PC-3 (cell line): ENCODE measurements at places on chromosomes 7 and 10. TPM values are rescaled to one million over a fixed set of nuclear protein-coding genes. Genes with fewer than 3 reads are reported as not detected.
A peak's percentile ranks its signal among the peaks of the same experiment; 100 is the strongest.

GRCh38 chr7:80885757-80886156, 33.1 kb downstream of the SEMA3C start:
- DNase-seq, result no peak
- H3K4me1 ChIP-seq, result peaks cover 25% of the 10 kb centered on the region
- H3K27ac ChIP-seq, result no peak overlapping the region
- H3K4me3 ChIP-seq, result no peak overlapping the region
- H3K36me3 ChIP-seq, result no peaks in the 10 kb centered on the region
- H3K27me3 ChIP-seq, result no peaks in the 10 kb centered on the region

DNA sequence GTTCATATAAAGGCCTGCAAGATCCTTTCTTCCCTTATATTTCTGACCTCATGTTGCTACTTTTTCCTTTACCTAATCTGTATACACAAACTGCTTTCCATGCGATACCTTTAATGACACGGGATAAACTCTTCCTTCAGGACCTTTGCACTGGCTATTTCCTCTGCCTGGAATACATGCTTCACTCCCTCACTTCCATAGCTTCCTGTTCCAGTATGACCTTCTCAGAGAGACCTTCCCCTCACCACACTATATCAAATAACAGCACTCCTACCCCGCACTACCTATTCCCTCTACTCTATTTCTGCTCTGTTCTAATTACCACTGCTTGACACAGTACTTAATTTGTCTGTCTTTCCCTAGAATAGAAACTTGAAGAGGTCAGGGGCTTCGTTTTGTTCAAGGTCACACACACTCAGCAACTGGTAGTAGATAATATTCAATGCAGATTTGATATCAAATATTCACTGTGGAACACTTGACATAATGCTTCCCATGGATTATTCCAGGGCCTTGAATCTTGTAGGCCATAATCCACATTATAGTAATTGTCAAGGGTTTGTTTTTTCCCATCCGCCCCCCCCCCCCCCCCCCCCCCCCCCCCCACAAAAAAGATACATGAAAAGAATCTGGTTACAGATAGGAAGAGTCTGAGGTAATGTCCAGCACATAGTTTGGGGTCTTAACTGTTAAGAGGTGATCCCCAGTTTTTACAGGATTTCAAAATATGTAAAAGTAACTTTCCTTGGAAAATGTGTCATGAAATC, 11.1 kb downstream of the SYPL1 start:
- H3K36me3 ChIP-seq, result peaks cover 18% of the 10 kb centered on the region; the same call in 1 of the 2 replicates
- DNase-seq, result no peak
- no peaks in the 10 kb centered on the region for H3K27me3 ChIP-seq
- no peak overlapping the region for H3K27ac ChIP-seq
- H3K4me3 ChIP-seq, result no peak overlapping the region

Gene LRRC17
- 0.11 TPM in 1 of 2 replicates, not detected in the other for total RNA-seq

Gene SKIDA1
- total RNA-seq, result 0.17 and 0.26 TPM in 2 replicates

Gene BMS1
- total RNA-seq, result 36.6 and 41.9 TPM in 2 replicates

DNA sequence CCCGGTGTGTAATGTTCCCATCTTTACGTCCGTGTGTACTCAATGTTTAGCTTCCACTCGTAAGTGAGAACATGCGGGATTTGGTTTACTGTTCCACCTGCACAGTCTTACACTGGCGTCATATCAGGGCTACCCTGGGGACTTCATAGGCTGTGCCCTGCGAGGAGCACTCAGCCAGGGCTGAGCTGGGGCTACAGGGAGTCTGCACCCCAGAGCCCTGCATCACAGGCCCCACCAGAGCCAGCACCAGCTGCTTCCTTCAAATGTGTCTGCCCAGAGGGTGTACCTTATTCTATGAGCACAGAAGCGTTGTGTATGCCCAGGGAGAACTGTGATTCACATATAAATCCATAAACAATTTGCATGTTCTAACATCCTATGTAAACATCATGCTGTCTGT, 277.1 kb downstream of the TCERG1L start:
- no peaks in the 10 kb centered on the region for H3K27me3 ChIP-seq
- no peaks in the 10 kb centered on the region for H3K36me3 ChIP-seq
- H3K27ac ChIP-seq, result no peak overlapping the region

Gene JAZF1
- 2.2 and 2.3 TPM in 2 replicates for total RNA-seq

DNA sequence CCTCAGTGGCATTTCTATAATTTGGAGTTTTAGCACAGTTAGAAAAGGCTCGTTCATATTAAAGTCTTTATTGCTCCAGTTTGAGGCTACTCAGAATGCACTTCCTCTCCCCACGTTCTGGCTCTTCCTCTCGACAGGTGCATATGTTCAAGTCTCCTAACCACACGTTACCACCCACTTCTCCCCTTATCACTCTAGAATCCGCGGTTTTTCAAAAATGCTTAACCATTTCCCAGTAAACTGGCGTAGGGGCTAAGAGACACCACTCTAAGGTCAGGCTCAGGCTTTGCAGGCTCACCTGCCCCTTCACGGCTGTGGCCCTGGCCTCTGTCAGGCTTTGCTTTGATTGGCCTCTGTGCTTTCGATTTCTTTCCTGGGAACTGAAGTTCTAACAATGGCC, 383.6 kb downstream of the GLRX3 start:
- no peak overlapping the region for H3K4me3 ChIP-seq
- H3K27me3 ChIP-seq, result no peaks in the 10 kb centered on the region
- H3K36me3 ChIP-seq, result no peaks in the 10 kb centered on the region
- no peak overlapping the region for H3K27ac ChIP-seq
- no peak for DNase-seq

- no peaks in the 10 kb centered on the region for H3K36me3 ChIP-seq
- peaks cover 8% of the 10 kb centered on the region for H3K4me1 ChIP-seq
- H3K27ac ChIP-seq, result no peak overlapping the region
- no peaks in the 10 kb centered on the region for H3K27me3 ChIP-seq
- H3K4me3 ChIP-seq, result no peak overlapping the region
- no peak for DNase-seq
Observed at GRCh38 chr10:51079331-51079730, 5.0 kb downstream of the PRKG1 start.

- H3K27me3 ChIP-seq, result no peaks in the 10 kb centered on the region
- peak within 1 kb of the TSS; percentile 87 for H3K4me3 ChIP-seq
- H3K27ac ChIP-seq, result peak within 1 kb of the TSS; percentile 57
- H3K36me3 ChIP-seq, result no peaks in the 10 kb centered on the region
Observed at GRCh38 chr10:88879534-88880281, at the start of gene STAMBPL1. STAMBPL1 (plus strand) TSS chr10:88880245; CDS start chr10:88901709, 21,464 bp downstream.

DNA sequence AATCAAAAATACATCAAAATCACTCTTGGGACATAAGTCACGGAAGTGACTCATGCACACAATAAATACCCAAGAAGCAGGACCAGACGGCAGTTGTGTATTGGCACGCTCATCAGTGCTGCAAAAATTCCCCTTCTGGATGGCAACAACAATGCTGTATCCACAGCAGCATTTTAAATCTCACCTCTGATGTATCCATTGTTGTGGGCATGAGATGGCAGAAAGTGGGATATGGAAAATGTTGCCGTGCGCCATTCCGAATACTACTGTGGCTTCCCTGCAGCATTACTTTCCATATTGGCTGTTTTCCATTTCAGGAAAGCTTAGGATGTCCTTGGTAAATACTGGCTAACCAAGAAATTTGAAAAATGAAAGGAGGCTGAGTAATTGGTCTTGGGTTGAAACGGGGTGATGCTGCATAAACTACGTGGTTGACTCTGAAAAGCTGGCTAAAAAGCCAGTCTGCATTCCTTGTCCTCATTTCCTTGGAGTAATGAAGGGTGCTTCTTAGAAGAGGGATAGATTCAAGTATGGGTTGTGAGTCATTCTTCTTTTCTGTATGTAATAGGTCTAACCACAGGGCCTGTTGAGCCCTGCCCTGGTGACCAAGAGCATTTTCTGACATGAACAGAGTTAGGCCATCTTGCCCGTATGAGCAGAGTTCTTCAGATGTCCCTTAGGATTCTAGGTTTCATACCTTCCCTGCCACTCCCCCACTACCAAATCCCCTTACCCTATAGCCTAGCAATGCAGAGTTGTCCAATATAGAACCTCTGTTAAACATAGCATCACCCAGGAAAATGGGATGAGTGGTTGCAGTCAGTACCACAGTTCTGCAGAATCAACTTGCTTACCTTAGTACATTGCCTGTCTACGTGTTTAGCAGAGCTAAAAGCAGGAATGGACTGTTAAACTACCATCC, 36.3 kb upstream of the TOMM7 start:
- DNase-seq, result peak; percentile 85
- H3K4me1 ChIP-seq, result peaks cover 47% of the 10 kb centered on the region
- H3K27me3 ChIP-seq, result no peaks in the 10 kb centered on the region
- H3K36me3 ChIP-seq, result peaks cover 25% of the 10 kb centered on the region
- H3K4me3 ChIP-seq, result peak overlapping the region; percentile 30; the same call in 1 of the 2 replicates

DNA sequence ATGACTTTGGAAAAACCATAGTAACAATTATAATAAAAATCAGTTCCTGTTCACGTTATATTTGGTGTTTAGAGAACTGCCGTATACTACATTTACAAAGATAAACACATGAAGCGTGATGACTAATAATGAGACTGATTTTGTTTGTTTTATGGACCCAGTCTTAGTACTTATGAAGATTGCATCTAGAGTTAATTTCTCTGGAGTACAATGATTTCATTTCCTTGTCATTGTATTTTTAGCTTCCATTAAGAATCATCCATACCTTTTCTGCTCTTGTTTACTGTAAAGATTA, 2.9 kb downstream of the RBM20 start:
- H3K36me3 ChIP-seq, result no peaks in the 10 kb centered on the region
- DNase-seq, result peak; percentile 60
- H3K27ac ChIP-seq, result no peak overlapping the region

- no peaks in the 10 kb centered on the region for H3K4me1 ChIP-seq
- no peak overlapping the region for H3K27ac ChIP-seq
- H3K27me3 ChIP-seq, result no peaks in the 10 kb centered on the region
- DNase-seq, result no peak
Observed at GRCh38 chr7:108818742-108819141, 249.1 kb downstream of the DNAJB9 start.

Gene MACC1
- total RNA-seq, result 7.9 and 12.0 TPM in 2 replicates

- no peak overlapping the region for H3K4me3 ChIP-seq
- H3K4me1 ChIP-seq, result no peaks in the 10 kb centered on the region
- H3K27ac ChIP-seq, result no peak overlapping the region
Observed at GRCh38 chr10:62317257-62317656, 48.6 kb upstream of the RTKN2 start.

- H3K4me1 ChIP-seq, result no peaks in the 10 kb centered on the region
- no peak for DNase-seq
- no peak overlapping the region for H3K27ac ChIP-seq
- no peak overlapping the region for H3K4me3 ChIP-seq
- H3K27me3 ChIP-seq, result peaks cover 48% of the 10 kb centered on the region
- no peaks in the 10 kb centered on the region for H3K36me3 ChIP-seq
Observed at GRCh38 chr7:21149809-21150208, 278.1 kb upstream of the SP4 start.

- H3K4me1 ChIP-seq, result no peaks in the 10 kb centered on the region
- H3K27me3 ChIP-seq, result no peaks in the 10 kb centered on the region
- DNase-seq, result no peak
- H3K27ac ChIP-seq, result no peak overlapping the region
- no peaks in the 10 kb centered on the region for H3K36me3 ChIP-seq
- no peak overlapping the region for H3K4me3 ChIP-seq
Observed at GRCh38 chr10:128498378-128498730, 372.1 kb upstream of the MKI67 start.

DNA sequence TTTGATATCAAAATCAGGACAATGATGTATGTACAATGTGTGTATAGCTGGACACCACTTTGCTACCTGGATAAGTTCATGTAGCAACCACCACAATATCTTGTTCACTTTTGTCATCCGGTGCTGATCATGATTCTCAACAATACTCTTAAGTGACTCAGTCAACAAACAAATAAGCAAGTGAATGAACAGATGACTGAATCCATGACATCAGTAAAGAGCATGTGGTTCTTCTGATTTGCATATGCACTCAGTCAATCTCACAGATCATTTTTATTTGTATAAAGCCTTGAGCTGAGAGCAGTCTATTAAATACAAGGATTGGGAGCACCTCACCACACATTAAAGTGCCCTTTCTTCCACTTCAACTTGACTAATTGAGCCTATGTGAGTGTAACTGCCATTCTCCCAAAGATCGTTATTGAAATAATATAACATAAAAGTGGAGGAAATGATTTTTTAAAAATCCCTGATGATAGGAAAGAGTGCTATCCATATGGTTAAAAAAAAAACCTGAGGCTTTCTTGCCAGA, 69.5 kb downstream of the NPSR1 start:
- no peaks in the 10 kb centered on the region for H3K36me3 ChIP-seq
- H3K27me3 ChIP-seq, result no peaks in the 10 kb centered on the region
- no peak overlapping the region for H3K4me3 ChIP-seq
- H3K4me1 ChIP-seq, result no peaks in the 10 kb centered on the region
- DNase-seq, result peak; percentile 48

Gene HABP2
- not detected in 2 replicates for total RNA-seq

GRCh38 chr10:126301701-126302475, 86.4 kb downstream of the ADAM12 start:
- no peak overlapping the region for H3K27ac ChIP-seq
- no peaks in the 10 kb centered on the region for H3K27me3 ChIP-seq
- DNase-seq, result no peak
- H3K36me3 ChIP-seq, result no peaks in the 10 kb centered on the region

Gene SPACDR
- total RNA-seq, result 0.11 and 2.5 TPM in 2 replicates

DNA sequence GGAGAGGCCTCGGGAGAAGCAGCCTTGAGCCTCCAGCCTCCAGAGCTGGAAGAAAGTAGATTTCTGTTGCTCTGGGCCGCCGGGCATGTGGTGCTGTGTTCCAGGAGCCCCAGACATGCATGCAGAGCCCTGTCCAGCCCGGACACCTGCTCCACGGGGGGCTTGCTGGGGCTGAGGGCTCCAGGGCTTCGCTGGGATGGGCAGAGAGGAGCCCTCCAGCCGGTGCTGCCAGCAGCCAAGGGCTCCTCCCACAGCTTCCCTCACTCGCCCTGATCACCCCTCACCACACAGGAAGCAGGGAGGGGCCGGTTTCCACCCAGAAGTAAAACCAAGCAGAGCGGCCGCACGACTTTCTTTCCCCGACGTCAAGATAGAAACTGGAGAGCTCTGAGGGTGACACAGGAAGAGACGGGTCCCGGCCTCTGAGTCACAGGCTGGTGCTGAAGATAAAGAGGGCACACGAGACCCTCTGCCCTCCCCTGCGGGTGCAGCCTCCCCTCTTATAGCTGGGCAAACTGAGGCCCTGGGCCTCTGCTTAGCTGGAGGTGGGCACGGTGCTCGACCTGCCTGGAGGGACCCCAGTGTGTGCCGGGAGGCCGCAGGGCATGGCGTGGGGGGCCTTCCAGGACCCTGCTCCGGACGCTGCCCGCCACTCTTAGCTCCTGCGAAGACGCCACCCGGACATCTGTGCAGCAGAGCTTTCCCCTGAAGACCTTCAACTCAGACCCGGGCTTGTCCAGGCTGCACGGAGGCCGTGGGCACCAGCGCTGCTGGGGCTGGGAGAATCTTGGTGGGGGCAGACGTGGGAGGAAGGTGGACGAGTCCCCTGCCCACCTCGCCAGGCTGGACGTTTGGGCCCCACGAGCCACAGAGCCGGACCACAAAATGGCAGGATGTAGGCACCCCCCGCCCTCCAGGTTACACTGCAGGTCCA, 31.1 kb downstream of the ADAP1 start:
- DNase-seq, result peak; percentile 79
- H3K27ac ChIP-seq, result peak overlapping the region; percentile 66
- no peaks in the 10 kb centered on the region for H3K36me3 ChIP-seq
- H3K4me3 ChIP-seq, result peak overlapping the region; percentile 23; the same call in 1 of the 2 replicates

GRCh38 chr7:130278860-130279259, 12.2 kb downstream of the CPA2 start:
- H3K27me3 ChIP-seq, result no peaks in the 10 kb centered on the region
- peaks cover 33% of the 10 kb centered on the region for H3K4me1 ChIP-seq
- no peak overlapping the region for H3K27ac ChIP-seq
- no peak overlapping the region for H3K4me3 ChIP-seq
